Activated CD4-positive, alpha-beta T cell treated with anti-CD3 and anti-CD28 coated beads, Interleukin-2, Interleukin-6, amounts not matched to agents 100 ng/mL and 50 ng/mL, durations not matched to agents 16 hours and 8 hours (primary cell): ENCODE measurements at places on chromosomes 1 and 21.

DNA sequence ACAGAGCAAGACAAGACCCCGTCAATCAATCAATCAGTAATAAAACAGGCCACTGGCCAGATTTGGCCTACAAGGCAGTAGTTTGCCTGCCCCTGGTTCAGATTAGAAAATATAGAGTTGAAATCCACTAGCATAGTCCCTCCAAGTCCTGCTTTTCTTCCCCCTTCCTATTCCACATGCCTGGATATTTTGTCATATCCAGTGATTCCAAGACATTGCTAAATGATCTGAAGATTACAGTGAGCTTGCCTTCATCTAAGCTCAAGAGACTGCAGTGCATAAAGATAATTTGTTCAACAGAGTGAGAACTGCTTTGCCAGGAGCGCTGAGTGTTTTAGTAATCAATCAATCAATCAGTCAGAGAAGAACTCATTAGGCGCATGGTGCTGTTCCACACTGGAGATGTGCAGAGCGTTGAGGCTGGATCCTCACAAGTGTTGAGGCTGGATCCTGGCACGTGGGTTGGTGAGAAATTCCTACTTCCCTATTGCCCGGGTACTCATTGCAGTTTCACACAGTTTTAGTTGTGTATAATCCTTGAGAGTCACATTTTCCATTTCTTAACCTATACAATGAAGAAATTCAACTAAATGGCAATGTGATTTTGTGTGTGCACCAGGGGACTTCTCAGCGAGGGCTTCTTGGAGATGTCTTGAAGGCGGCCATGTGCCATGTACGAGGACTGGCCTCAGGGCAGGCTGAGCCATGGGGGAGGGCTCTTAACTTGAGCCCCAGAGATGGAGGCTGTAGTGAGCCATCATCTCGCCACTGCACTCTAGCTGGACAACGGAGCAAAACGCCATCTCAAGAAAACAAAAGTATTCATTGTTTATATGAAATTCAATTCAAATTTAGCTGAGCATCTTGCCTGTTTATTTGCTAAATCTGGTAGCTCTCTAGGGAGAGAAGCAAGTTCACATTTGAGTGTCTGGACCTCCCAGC, 76.3 kb downstream of the TOMM20 start:
- DNase-seq, result no peak

- no peak for DNase-seq
Measured at GRCh38 chr1:164733070-164733469, 174.1 kb downstream of the PBX1 start.

- no peak for DNase-seq
Measured at GRCh38 chr1:204684206-204684570, 1.4 kb downstream of the LRRN2 start.

DNA sequence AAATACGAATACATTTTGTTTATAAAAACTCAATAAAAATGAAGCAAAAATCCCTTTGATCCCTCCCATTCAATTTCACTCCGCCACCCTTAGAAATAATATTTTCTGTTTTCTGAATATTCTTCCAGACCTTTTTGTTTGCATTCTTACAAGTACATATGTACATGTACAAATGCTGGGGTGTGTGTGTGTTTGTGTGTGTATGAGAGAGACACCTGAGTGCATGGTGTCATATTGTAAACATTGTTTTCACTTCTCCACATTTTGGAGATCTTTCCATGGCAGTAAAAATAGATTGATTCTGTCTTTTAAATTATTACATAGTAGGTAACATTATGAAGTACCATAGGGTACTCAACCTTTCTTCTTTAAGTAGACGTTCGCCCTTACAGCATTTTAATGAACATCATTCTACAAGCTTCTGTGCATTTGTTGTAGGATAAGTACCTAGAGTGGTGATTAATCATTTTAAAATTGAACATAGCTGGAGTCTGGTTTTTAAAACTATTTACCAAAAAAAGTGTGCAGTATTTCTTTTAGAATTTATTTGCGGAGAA, 1.3 kb upstream of the MPC2 start:
- no peak for DNase-seq

DNA sequence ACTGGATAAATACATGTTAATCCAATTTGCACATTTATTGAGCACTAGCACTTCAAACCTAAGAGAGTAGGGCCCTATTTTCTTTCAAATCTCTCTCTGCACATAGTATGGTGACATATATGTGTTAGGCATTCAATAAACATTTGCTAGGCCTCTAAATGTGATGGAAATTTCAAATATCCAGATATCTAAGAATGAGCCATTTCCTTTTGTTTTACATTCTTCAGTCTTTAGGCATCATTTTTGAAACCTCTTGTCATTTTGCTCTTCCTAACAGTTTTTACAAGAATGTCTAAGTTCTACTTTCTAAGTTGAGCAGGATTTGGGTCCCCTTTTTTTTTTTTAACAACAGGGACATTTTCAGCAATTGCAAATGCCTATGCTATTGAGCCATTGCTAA, 395.7 kb upstream of the ST6GALNAC5 start:
- DNase-seq, result no peak

DNA sequence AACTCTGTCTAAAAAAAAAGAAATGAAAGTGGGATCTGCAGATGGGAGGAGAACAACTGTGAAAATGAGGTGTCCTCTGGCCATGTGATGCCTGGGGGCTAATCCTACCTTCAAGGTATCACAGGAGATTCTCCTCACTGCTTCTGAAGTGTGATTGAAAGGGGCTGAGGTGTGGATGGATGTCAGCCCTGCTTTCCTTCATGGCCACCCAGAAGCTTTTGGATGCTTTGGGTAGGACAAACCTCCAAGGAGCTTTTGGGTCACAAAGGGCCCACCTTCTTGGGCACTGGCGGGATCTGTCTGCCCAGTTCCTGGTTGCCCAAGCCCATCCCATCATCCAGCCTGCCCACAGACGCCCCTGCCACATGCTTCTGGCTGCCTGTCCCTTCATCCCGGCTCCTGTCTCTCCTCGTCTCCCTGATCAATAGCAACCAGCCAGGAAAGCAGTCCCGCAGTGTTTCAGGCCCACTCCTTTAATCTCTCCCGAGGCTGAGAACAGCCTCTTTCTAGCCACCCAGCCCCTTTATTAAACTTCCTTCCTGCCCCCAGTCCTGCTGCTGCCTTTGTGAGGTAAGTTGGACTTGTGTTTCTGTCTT, 87.2 kb downstream of the MAN1C1 start:
- DNase-seq, result no peak

DNA sequence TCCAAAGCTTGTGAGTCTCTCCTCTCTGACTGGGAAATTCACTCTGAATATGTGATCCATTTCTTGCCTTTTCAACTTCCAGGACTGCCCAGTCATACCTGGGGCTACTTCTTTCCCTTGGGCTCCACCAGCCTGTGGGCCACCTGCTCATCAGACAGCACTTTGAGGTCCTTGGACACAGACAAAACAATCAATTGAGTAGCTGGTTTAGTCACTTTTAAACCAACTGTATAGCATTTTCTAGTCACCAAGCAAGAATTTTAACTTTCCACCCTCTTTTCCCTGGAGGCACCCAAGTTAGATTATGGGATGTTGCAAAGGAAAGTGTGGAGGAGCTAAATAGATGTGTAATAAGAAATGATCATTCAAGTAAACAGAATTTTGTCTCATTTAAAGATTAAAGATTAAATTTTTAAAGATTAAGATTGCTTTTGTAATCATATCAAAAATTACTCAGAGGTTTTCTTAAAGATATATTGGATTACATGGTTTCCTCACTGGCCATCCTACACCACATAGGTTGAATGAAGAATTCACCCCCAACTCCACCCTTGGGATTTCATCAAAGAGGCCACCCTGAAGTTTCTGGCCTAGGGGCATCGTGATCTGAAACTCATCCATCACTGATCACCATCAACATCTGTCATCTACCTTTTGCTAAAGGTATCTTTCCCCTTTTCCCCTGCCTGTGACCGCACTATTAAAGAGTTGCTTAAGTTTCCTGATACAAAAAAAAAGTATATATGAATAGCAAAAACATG, 219.2 kb upstream of the NR5A2 start:
- no peak for DNase-seq

GRCh38 chr1:96710708-96711477, 10.7 kb upstream of the PTBP2 start:
- no peak for DNase-seq

- no peak for DNase-seq
Measured at GRCh38 chr1:53326598-53327181, 1.2 kb downstream of the LRP8 start.

GRCh38 chr1:88462488-88463261, 221.4 kb upstream of the PKN2 start:
- no peak for DNase-seq

DNA sequence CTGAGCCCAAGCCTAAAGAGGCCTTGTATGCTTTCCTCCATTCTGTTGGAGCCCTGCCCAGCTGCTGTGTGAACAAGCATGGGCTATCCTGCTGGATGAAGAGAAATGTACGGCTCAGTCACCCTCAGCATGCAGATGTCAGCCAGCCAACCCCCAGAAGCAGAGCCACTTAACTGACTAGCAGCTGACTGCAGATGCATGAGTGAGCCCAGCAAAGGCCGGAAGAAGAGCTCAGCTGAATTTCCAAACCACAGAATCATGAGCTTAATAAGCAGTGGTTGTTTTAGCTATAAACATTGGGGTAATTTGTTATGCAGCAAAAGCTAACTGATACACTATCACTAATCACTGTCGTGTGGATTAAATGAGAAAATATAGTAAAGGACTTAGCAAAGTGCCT, 39.0 kb downstream of the FOXO6 start:
- DNase-seq, result no peak

GRCh38 chr1:115428256-115428655, 90.2 kb upstream of the NGF start:
- no peak for DNase-seq

GRCh38 chr1:173020138-173020750, 30.5 kb downstream of the TNFSF18 start:
- DNase-seq, result no peak

DNA sequence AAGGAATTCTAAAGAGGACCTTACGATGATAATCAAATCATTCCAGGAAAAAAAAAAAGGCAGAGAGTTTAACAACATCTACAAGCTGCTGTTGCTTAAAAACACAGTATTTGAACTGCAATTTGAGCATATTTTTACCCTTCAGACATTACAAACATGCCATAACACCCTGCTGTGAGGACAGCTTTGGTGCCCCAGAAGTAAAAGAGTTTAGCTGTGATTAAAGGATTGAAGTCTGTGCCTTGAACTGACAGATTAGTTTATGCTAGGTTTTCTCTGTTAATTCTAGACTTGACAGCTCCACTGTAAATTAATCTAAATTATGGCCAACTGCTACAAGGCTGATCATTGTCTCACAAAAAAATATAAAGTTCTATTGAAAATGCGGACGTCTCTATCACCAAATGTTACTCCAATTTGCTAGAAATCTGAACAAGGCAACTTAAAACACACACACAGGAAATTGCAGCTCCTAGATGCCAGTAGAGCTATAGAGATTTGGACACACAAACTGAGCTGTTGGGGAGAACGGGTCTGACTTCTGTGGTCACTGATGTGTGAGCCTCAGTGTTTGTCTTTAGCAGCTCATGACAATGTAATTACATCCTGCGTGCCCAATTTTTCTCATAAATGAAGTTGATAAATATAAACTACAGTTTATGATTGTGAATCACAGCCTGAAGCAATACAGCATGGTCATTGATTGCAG, 217.9 kb downstream of the NTNG1 start:
- no peak for DNase-seq

- no peak for DNase-seq
Measured at GRCh38 chr21:43034101-43034500, 41.5 kb downstream of the CBS start.

- no peak for DNase-seq
Measured at GRCh38 chr1:218499011-218499691, 154.0 kb downstream of the TGFB2 start.

DNA sequence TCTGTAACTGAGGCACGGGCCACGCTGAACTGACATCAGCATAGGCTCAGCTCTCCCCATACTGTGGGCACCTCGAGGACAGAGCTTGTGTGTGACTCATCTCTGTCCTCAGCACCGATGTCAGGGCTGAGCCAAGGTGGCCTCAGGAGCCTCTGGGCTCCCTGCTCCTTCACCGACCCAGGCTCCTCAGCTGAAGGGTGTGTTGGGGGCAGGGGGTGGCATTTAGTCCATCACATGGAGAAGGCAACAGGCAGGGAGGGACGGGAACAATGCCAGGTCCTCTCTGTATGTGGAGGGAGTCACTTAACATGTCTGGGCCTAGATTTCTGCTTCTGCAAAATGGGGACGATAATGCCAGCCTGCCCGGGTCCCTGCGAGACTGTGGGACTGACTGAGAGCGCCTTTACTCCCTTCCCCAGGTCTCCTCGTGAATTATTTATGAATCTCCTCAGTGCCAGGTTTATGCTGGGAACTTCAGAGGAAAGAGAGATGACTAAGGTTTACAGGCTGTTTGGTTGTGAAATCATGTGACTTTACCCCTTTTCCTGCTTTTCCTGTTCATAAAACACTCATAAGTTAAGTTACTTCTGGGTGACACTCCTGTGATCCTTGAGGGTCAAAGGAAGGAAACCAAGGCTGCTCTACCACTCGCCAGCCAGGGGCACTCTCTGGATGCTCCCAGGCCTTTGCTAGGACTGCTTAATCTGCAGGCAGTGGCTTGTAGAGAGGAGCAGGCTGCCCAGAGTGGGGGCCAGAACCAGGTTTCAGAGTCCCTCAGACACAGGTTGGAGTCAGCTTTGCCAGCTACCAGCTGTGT, 16.2 kb downstream of the TTC39A start:
- peak; percentile 35 for DNase-seq

DNA sequence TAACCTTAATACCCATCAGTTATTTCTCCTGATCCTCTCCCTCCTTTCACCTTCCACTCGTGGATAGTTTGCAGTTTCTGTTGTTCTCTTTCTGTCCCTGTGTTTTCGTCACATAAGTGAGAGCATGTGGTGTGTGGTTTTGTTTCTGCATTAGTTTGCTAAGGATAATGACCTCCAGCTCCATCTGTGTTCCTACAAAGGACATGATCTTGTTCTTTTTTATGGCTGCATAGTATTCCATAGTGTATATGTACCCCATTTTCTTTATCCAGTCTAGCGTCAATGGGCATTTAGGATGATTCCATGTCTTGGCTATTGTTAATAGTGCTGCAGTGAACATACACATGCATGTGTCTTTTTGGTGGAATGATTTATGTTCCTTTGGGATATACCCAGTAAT, 36.6 kb upstream of the GPR25 start:
- no peak for DNase-seq

- no peak for DNase-seq
Measured at GRCh38 chr1:110272045-110272444, 61.9 kb downstream of the KCNC4 start.

GRCh38 chr1:70331962-70332361, 22.6 kb downstream of the ANKRD13C start:
- DNase-seq, result no peak

DNA sequence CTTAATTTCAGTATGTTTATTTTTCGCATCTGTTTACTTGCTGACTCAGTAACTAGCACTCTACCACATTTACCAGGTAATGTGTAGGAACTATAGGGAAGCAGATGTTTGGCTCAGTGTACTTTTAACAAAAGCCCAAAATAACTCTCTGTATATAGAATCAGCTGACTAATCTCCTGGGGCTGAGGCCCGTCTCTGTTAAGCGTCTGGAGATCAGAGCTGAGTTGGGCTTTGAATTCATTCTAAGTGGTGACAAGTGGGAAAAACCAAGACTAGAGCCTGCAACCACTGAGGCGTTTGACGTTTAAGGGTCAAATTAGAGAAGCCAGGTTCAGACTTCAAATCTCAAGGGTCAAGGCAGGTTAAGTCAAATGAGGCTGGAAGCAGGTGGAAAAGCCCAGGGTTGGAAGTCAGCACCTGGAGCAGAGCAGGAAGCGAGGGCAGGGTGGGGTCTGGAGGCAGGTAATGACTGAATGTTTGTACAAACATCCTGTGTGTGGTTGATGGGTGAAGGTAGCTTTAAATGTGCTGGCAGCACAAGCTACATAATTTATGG, 56.8 kb upstream of the LYST start:
- DNase-seq, result no peak

GRCh38 chr1:226405411-226405988, 2.4 kb downstream of the PARP1 start:
- peak; percentile 44 for DNase-seq
